ENCODE measurements at places on chromosomes 12 and 14.
A peak's percentile ranks its signal among the peaks of the same experiment; 100 is the strongest.

GRCh38 chr14:22381408-22381760 lies 207.6 kb downstream of the DAD1 start:
- no peak for DNase-seq

GRCh38 chr12:6465467-6466183 lies 4.9 kb downstream of the VAMP1 start:
- DNase-seq = peak; percentile 39

DNA sequence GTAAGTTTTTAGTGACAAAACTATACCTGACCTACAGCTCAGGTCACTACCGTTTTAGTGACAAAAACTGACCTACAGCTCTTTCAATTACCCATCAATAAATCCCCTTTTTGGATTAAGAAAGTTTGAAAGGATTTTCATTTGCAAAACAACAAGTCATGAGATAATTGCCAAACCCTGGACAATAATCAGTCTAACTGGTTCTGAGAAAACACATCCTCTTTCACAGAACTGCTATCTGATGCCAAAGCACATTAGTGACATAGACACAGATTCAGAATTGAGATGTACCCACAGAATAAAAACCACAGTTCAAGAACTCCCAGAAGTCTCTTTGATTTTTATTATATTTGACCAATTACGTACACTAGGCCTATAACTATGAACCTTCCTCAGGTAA lies 126.0 kb upstream of the COCH start:
- no peak for DNase-seq

GRCh38 chr12:126608607-126609175 lies 1543.5 kb downstream of the AACS start:
- DNase-seq = no peak

GRCh38 chr12:54723379-54724256 lies 75.5 kb upstream of the DCD start:
- peak; percentile 31 for DNase-seq

GRCh38 chr14:92493492-92493891 lies 20.1 kb upstream of the RIN3 start:
- DNase-seq = no peak

- DNase-seq = no peak
Observed at GRCh38 chr12:128365032-128365431, 98.1 kb downstream of the TMEM132C start.

- no peak for DNase-seq
Observed at GRCh38 chr14:106585692-106586091, 1059.3 kb downstream of the TMEM121 start.

DNA sequence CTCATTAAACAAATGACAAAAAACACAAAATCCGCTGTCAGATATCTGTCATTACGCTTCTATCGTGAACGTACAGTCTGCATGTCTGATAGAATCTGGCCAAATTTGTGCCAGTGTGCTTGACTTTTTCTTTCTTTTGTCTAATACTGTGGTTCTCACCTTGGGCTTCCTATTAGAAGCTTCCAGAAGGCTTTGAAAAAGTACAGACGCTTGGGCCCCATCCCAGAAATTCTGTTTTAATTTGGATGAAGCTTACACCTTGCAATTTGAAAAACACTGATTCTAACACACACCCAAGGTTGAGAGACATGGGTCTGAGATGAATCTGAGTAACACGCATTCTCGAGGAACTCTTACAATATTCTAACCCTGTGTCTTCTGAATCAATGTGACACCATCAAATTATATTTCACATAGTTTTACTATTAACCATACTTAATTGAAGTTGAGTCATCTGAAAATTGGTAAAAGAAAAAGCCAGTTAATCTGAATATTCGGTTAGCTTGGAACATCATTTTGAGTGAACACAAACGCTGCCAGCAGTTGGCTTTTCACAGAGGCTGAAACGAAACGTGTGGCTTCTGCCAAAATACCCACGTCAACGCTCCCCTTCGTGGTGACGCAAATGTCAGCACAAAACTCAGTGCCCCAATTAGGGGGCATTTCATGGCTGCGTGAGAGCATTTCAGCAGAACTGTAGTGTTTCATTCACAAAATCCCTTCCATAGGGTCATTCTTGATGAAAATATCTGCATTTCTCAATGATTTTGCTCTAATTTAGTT lies 420.5 kb downstream of the TMEM132D start:
- no peak for DNase-seq

GRCh38 chr12:113222730-113223531 lies 1.7 kb downstream of the TPCN1 start:
- no peak for DNase-seq

DNA sequence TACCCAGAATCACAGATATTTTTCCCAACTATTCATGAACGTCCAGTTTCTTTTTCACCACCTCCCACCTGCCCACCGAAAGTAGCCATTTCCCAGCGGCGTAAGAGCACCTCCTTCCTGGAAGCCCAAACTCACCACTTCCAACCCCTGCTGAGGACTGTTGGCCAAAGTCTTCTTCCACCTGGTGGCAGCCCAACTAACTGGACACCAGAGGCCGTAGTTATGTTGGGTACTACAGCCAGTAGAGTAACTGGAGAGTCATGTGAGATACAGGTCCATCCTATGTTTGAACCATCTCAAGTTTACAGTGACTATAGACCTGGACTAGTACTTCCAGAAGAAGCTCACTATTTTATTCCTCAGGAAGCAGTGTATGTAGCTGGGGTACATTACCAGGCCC lies 81.6 kb downstream of the RAD52 start:
- no peak for DNase-seq

GRCh38 chr14:20680363-20680762 lies 4.0 kb upstream of the RNASE4 start:
- no peak for DNase-seq

DNA sequence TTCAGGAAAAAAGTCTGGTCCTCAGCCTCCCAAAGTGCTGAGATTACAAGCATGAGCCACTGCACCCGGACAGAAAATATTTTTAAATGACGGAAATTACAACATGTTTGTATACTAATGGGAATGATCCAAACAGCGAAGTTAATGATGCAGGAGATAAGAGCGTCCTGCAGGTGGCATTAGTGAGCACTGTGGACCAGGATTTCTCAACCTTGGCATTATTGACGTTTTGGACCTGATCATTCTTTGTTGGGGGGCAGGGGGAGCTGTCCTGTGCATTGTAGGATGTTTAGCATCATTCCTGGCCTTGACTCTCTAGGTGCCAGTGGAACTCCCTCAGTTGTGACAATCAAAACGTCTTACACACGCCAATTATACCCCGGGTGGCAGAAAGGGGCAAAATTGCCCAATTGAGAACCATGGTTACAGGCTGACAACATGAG lies 34.1 kb downstream of the SCFD1 start:
- DNase-seq = peak; percentile 60

DNA sequence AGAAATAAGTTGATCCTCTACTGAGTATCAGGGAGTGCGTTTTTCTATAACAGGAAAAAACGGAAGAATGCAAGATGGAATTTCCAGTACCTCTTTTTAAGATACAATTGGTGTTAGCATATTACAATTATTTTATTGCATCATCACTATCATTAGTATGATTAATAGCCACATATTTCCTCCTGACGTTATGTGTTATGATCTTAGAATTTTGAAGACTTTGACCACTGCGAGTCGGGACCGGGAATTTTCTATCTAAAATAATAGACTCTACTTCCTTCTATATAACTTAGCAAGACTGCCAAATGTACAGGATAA lies 679 bp upstream of the SAV1 start:
- DNase-seq = no peak

GRCh38 chr12:13179211-13180074 lies 17.1 kb upstream of the EMP1 start:
- DNase-seq = peak; percentile 28

GRCh38 chr14:84674636-84675035 lies 855.3 kb upstream of the FLRT2 start:
- DNase-seq = no peak

- DNase-seq = peak; percentile 51
Observed at GRCh38 chr14:98175436-98175835, 1096.6 kb downstream of the BCL11B start.

DNA sequence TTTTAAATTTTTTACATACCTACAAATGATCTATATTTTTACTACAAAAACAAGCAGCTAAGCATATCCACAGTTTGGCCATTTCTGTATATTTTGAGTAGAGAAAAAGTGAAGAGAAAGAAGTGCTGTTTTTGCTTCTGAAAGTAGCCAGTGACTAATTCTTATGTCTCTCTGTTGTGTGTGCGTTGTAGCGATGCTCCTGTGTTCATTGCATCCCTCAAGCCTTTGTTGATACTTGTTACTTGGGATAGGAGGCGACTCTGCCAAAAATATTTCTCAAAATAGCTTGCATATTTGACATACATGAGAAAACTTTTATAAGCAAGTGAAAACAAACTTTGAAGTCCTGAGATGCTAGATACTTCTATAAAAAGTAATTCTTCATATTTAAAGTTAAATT lies 714.1 kb downstream of the FSCB start:
- no peak for DNase-seq

DNA sequence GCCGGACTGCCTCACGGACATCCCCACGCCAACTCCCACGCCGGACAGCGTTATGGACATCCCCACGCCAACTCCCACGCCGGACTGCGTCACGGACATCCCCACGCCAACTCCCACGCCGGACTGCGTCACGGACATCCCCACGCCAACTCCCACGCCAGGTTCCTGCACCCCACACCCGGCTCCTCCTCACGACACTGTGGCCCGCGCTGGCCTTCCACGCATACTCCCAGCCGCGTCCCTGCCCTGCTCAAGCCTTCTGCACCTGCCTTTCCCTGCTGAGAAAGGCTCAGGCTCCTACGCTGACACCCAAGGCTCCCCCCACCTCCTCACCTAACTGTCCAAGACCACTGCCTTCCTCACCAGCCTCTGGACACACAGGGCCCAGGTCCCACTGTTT lies 9.7 kb downstream of the CACNA2D4 start:
- DNase-seq = no peak

DNA sequence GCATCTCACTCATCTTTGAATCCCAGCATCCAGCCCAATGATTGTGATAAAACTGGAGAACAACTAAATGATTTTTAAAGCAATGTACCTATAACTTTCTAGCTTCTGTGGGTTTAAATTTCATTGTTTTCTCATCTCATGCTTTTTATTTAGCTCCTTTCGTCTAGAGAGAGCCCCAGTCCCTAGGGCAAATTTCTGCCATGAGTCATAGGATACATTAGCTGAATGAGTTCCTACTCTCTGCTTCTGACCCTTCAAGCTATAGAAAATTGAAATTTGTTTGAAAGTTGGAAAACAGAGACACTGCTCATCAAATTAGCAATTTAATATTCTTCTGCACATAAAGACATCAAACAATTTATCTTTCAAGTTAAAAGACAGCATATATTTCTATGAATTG lies 113.9 kb downstream of the KIF21A start:
- DNase-seq = no peak

DNA sequence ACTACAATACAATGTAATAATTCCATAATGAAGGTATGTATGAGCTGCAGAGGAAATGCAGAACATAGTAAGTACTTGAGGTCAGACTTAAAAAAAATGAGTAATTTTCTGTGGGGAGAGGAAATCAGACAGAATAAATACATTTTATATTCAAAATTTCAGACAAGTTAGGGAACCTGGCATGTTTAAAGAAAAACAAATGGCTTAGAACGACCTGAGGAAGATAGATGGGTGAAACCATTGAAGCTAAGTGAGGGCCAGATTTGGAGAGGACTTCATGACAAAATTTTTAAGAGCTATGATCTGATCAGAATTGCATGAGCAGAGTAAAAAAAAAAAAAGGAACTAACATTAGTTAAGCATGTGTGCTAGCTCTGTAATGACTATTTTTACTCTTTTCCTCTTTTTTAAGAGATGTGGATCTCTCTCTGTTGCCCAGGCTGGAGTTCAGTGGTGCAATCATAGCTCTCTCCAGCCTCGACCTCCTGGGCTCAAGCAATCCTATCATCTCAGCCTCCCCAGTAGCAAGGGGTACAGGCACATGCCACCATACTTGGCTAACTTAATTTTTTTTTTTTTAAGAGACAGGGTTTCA lies 157.6 kb upstream of the PDE3A start:
- DNase-seq = no peak

GRCh38 chr12:42729535-42729900 lies 140.0 kb upstream of the PRICKLE1 start:
- no peak for DNase-seq

DNA sequence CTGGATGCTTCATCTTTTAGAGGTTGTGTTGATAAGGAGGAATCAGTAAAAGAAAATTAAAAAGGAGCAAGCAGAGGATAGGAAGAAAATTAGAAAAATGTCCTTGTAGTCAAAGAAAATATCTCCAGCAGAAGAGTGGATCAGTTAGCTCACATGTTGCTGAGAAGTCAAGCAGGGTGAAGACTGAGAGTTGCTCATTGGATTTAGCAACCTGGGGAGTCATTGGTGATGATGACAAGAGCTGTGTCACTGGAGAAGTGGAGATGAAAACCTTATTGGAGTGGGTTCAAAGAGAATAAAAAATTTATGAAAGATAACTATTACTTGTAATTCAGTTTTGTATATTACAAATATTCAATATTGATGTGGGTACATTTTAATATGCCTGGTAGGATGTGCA lies 9.8 kb downstream of the FRMD6 start:
- DNase-seq = no peak

- DNase-seq = no peak
Observed at GRCh38 chr12:72618764-72619163, 346.6 kb downstream of the TRHDE start.

GRCh38 chr14:105340821-105341733 lies 26.5 kb downstream of the PACS2 start:
- DNase-seq = no peak

- DNase-seq = no peak
Observed at GRCh38 chr14:52299692-52300278, 14.3 kb upstream of the PTGER2 start.

- no peak for DNase-seq
Observed at GRCh38 chr14:24692382-24693352, 58.7 kb upstream of the GZMB start.

GRCh38 chr14:55349565-55349964 lies 62.1 kb downstream of the ATG14 start:
- DNase-seq = no peak

GRCh38 chr12:115569345-115570068 lies 708.0 kb downstream of the MED13L start:
- DNase-seq = no peak

DNA sequence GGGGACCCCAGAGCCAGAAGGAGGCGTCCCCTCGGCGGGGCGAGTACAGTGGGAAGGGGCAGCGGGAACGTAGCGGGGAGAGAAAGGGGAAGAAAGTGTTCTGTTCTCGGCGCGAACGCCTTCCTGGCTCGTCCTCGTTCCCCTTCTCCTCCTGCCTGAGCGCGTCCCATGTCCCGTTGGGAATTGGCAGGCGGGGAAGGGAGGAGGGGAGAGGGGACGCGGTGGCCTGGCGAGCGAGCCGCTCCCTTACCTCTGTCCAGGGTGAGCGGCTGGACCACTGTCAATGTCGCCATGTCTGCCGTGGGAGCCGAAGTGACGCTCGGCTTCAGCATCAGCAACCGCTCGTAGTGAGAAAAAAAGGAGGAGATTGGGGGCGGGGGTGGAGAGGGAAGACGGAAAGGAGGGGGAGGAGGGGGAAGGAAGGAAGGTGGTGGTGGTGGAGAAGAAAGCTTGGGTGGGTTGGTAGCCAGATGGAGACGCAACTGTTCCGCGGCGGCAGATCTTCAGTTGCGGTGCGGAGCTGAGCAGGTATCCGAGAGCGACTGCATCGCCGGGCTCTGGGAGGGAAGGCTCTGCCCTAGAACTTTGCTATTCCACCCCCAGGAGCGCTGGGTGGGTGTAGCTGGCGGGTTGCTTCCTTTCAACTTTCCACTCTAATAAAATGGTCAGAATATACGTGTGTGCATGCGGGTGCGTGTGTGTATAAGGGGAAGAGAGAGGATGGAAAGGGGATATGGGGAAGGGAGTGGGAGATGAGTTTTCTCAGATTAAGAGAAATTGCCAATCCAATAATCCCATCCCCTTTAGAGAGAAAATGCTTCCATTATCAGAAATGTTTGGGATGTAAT lies at the start of gene LIN7A:
TSS of gene LIN7A (minus strand) at position 544 of the 848 bp plus-strand sequence. CDS start at position 332, 212 bp downstream.
- no peak for DNase-seq
